ENCODE measurements at places on chromosomes 13 and 19. TPM values are rescaled to one million over a fixed set of nuclear protein-coding genes. Genes with fewer than 3 reads are reported as not detected.

IGSF23 gene
- total RNA-seq, result not detected

ZNF724 gene
- 12.1 TPM for total RNA-seq

ZNF730 gene
- total RNA-seq, result 0.37 TPM

TOMM40 gene
- 156 TPM for total RNA-seq

OBI1 gene
- 17.7 TPM for total RNA-seq

- no peak for DNase-seq
- no peak overlapping the region for H3K27ac ChIP-seq
- H3K36me3 ChIP-seq, result peaks cover 56% of the 10 kb centered on the region
- no peaks in the 10 kb centered on the region for H3K27me3 ChIP-seq
Measured at GRCh38 chr13:24505756-24506155, 6.8 kb downstream of the PARP4 start.

GRCh38 chr13:21987793-21988192, 316.9 kb downstream of the FGF9 start:
- no peak overlapping the region for H3K27ac ChIP-seq
- no peak for DNase-seq
- H3K36me3 ChIP-seq, result no peaks in the 10 kb centered on the region

- H3K4me1 ChIP-seq, result peaks cover 11% of the 10 kb centered on the region
- no peaks in the 10 kb centered on the region for H3K27me3 ChIP-seq
Measured at GRCh38 chr19:1841209-1841924, 6.9 kb downstream of the REXO1 start.

- H3K27me3 ChIP-seq, result peaks cover 3% of the 10 kb centered on the region
- H3K4me1 ChIP-seq, result peaks cover 11% of the 10 kb centered on the region
- peak; percentile 84 for DNase-seq
- H3K4me3 ChIP-seq, result peak overlapping the region; percentile 84
- H3K36me3 ChIP-seq, result peaks cover 28% of the 10 kb centered on the region
Measured at GRCh38 chr19:2474232-2475017, 1.5 kb upstream of the GADD45B start.

DNA sequence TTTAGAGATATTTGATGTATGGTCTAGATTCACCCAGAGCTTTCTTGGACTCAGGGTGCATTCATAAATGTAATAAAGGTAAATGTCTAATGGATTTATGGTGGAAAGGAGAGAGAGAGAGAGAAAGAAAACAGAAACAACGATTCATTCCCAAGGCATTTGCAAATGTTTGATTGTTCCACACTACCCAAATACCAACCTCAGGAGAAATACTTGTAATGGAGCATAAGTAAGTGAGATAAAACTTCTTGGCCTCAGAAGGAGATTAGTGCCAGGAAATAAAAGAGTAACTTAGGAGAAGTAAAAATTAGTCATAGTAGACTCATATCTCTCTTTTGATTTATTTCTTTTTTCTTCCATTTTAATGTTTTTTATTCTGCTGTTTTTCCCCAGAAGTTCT, 40.6 kb upstream of the DGKH start:
- no peak overlapping the region for H3K4me3 ChIP-seq
- no peak for DNase-seq
- no peaks in the 10 kb centered on the region for H3K27me3 ChIP-seq
- no peaks in the 10 kb centered on the region for H3K36me3 ChIP-seq

DNA sequence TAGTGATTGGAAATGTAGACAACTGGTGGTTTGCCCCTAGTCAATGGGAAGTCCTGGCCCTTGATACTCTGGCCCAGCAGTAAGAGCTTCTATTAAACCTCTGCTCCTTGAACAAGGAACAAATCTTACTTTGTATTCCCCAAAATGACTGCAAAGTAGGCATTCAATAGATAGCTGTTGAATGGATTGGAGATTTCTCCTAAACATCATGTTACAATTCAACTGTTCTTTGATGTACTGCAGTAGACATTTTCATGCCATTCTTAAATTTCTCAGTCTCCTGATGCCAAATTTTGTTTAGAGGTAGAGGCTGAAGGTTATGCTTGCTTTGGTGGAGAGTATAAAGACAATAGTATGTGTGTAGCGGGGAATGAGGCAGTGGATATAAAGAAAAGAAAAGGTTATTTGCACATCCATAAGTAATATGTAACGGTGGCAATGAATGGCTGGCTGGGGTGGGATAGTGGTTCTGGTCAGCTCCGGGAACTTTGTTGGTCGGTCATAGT, 12.8 kb downstream of the MIR17HG start:
- H3K4me1 ChIP-seq, result peaks cover 21% of the 10 kb centered on the region
- no peaks in the 10 kb centered on the region for H3K27me3 ChIP-seq
- H3K27ac ChIP-seq, result no peak overlapping the region
- H3K4me3 ChIP-seq, result no peak overlapping the region
- H3K36me3 ChIP-seq, result peaks cover 57% of the 10 kb centered on the region
- DNase-seq, result no peak

DNA sequence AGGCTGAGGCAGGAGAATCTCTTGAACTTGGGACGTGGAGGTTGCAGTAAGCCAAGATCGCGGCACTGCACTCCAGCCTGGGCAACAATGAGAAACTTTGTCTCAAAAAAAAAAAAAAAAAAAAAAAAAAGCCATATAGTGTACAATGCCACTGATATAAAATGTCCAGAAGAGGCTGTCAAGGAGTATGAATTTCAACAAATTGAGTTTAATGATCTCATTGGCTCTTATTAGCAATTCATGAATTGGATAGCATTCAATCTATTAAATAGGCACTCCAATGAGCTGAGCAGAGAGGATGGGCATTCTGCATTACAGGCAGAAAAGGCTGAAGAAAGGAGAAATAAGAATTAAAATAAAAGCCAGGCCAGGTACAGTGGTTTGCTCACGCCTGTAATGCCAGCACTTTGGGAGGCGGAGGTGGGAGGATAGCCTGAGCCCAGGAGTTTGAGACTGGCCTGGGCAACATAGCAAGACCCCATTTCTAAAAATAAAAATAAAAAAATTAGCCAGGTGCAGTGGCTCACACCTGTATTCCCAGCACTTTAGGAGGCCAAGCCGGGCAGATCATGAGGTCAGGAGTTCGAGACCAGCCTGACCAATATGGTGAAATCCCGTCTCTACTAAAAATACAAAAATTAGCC, 757 bp upstream of the LMNB2 start:
- peak overlapping the region; percentile 83 for H3K4me3 ChIP-seq
- H3K4me1 ChIP-seq, result peaks cover 23% of the 10 kb centered on the region
- peak overlapping the region; percentile 90 for H3K27ac ChIP-seq
- H3K36me3 ChIP-seq, result peaks cover 6% of the 10 kb centered on the region
- no peak for DNase-seq

DNA sequence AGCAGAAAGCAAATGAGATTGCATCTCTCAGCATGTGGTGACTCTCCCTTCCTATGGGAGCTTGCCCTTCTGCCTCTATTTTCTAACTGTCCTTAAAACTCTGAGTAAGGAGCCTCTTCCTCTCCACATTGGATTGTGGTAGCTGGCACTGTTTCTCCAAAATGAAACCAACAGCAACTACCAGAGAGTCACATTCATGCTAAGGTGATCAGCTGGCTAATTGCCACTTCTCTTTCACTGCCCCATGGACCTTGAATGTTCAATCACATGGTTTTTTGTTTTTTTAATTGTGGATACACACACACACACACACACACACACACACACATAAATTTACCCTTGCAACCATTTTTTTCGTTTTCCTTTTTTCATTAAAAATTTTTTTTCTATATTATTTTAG, 154.7 kb upstream of the TSC22D1 start:
- H3K4me1 ChIP-seq, result no peaks in the 10 kb centered on the region
- no peak overlapping the region for H3K4me3 ChIP-seq
- no peaks in the 10 kb centered on the region for H3K36me3 ChIP-seq
- peaks cover 1% of the 10 kb centered on the region for H3K27me3 ChIP-seq
- H3K27ac ChIP-seq, result no peak overlapping the region
- DNase-seq, result no peak

GRCh38 chr13:76754414-76754813, 131.8 kb downstream of the KCTD12 start:
- H3K27ac ChIP-seq, result no peak overlapping the region
- H3K27me3 ChIP-seq, result no peaks in the 10 kb centered on the region
- H3K4me3 ChIP-seq, result no peak overlapping the region
- no peaks in the 10 kb centered on the region for H3K36me3 ChIP-seq
- no peaks in the 10 kb centered on the region for H3K4me1 ChIP-seq
- no peak for DNase-seq

- H3K4me3 ChIP-seq, result no peak overlapping the region
- no peaks in the 10 kb centered on the region for H3K36me3 ChIP-seq
- peaks cover 31% of the 10 kb centered on the region for H3K4me1 ChIP-seq
- no peak for DNase-seq
- H3K27me3 ChIP-seq, result no peaks in the 10 kb centered on the region
Measured at GRCh38 chr13:51645154-51645650, 60.9 kb downstream of the WDFY2 start.

- peaks cover 4% of the 10 kb centered on the region for H3K36me3 ChIP-seq
- H3K4me3 ChIP-seq, result no peak overlapping the region
- DNase-seq, result no peak
- no peak overlapping the region for H3K27ac ChIP-seq
- H3K4me1 ChIP-seq, result peaks cover 7% of the 10 kb centered on the region
- no peaks in the 10 kb centered on the region for H3K27me3 ChIP-seq
Measured at GRCh38 chr19:47615714-47616113, 6.8 kb downstream of the BICRA start.

DNA sequence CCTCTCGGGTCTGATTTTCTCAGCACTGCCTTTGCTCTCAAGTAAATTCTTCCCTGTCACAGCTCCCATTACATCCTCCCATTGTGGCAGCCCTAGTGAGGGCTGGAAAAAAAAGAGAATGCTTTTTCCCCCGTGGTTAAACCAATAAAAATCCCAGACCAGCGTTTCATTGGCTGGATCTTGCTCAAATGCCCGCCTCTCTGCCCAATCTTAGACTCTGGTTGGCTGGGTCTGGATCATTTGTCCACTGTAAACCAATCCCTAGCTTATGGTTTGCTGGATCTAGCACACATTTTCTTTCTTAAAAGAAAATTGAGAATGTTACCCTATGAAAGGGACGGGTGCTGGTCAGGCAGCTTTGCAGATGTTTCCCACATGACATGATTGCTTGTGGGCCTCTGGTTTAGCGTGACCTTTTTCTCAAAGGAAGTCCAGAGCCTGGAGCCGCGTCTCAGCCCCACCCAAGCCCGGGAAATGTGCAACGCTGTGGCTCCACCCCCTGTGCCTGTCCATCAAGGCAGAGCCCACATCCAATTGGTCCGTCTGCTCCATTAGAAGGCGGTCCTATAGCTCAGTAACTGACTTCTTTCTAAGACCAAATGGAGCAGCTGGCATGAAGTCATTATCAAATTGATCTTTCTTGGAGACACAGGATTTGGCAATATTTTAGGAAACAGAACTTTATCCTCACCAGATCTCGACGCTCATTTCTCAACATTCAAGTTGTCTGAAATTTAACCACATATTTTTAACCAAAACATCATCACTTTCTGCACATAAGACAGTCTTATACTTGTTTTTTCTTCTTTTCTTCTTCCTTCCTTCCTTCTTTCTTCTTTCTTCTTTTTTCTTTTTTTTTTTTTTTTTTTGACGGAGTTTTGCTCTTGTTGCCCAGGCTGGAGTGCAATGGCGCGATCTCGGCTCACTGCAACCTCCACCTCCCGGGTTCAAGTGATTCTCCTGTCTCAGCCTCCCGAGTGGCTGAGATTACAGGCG, 2.6 kb upstream of the MCEMP1 start:
- no peak overlapping the region for H3K27ac ChIP-seq
- peaks cover 31% of the 10 kb centered on the region for H3K4me1 ChIP-seq
- peak; percentile 25 for DNase-seq

DNA sequence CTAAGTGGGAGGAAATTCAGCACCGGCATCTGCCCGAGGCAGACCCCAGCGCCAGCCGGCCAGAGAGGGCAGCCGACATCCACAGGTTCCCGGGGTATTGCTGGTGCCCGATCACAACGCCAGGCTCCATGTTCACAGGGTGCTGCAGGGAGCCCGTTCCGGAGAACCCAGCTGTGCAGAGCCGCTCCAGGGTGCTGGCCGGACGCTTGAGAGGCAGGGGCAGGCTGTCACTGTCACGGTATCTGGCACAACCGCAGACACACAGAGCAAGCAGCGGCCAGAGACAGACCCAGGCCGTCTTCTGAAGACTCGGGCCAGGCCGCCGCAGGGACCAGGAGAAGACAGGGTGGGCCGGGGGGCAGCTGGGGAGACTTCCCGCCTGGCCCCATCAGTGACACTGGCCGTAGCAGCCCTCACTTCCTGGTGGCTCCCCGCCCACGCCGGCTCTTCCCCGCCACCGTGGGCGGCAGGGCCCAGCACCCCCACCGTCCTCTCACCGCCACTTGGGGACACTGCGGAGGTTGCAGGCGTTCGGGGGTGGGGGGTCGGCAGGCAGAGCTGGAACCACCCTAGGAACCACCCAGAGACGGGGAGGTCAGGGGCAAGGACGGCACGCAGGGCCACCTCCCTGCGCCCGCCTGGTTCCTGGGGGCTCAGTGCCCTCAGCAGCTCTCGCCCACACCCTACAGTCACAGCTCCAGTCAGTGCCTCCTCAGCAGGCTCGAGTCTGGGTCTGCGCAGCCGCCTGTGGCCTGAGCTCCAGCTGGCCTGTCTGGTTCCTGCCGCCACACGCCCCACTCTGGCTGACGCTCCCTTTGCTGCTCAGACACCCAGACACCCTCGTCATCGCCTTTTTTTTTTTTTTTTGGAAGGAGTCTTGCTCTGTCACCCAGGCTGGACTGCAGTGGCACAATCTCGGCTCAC, 3.8 kb downstream of the RNF126 start:
- H3K36me3 ChIP-seq, result peaks cover 33% of the 10 kb centered on the region
- peak overlapping the region; percentile 97 for H3K4me3 ChIP-seq

DNA sequence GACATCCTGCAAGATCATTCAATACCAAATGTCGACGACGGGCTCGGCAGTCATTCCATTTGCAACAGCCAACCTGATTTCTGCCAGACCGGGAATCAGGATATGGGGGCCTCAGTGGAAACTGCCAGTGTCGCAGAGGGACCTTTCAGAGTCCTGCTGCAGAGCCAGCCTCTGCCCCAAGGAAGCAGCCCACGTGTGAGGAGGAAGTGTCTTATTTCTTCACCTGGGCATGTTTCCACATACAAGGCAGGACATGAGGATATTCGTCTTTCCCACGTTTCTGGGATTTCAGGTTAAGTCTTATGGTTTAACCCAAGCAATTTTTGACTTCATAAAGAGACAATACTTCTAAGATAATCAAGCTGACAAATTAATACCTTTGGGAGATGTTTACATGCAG, 69.9 kb downstream of the ABCC4 start:
- no peak for DNase-seq
- H3K4me3 ChIP-seq, result no peak overlapping the region
- peaks cover 3% of the 10 kb centered on the region for H3K36me3 ChIP-seq
- H3K4me1 ChIP-seq, result peaks cover 16% of the 10 kb centered on the region
- H3K27me3 ChIP-seq, result no peaks in the 10 kb centered on the region

DNA sequence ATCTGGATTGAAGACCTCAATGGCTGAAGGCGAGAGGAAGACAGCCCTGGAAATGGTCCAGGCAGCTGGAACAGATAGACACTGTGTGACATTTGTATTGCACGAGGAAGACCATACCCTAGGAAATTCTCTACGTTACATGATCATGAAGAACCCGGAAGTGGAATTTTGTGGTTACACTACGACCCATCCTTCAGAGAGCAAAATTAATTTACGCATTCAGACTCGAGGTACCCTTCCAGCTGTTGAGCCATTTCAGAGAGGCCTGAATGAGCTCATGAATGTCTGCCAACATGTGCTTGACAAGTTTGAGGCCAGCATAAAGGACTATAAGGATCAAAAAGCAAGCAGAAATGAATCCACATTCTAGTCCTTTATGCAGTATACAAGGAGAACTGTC, 1.2 kb downstream of the POLR1D start:
- peak overlapping the region; percentile 93 for H3K4me3 ChIP-seq
- DNase-seq, result no peak
- no peaks in the 10 kb centered on the region for H3K27me3 ChIP-seq
- no peak overlapping the region for H3K27ac ChIP-seq
- H3K4me1 ChIP-seq, result peaks cover 60% of the 10 kb centered on the region

- no peaks in the 10 kb centered on the region for H3K4me1 ChIP-seq
- H3K27ac ChIP-seq, result no peak overlapping the region
- H3K4me3 ChIP-seq, result no peak overlapping the region
- peaks cover 3% of the 10 kb centered on the region for H3K27me3 ChIP-seq
Measured at GRCh38 chr13:109924376-109924775, 138.0 kb upstream of the IRS2 start.

Data from activated T-helper 2 cell treated with anti-CD3 and anti-CD28 coated beads, Interferon-gamma antibody, Interleukin-2, Interleukin-4, amounts not matched to agents 10 μg/mL and 5 μg/mL and 100 μg/mL, durations not matched to agents 14 hours and 24 hours and 36 hours (primary cell).